ENCODE measurements at places on chromosomes 7 and 10. TPM values are rescaled to one million over a fixed set of nuclear protein-coding genes. Genes with fewer than 3 reads are reported as not detected.

Gene HOXA6
- total RNA-seq = 2.5 TPM

Gene ALOX5
- 0.13 TPM for total RNA-seq

Gene CUEDC2
- total RNA-seq = 63.2 TPM

Gene NEUROD6
- not detected for total RNA-seq

Gene ADAM8
- 3.0 TPM for total RNA-seq

Gene SPDYE2
- total RNA-seq = not detected

Gene ETV1
- total RNA-seq = 3.6 TPM

Gene PTF1A
- not detected for total RNA-seq

Gene RNF32
- 1.2 TPM for total RNA-seq

Gene FBXL13
- total RNA-seq = 0.42 TPM

Measured in A549 treated with DMSO at 1 μM for 4 hours (cell line).